ENCODE measurements at places on chromosomes 5 and 9.
A peak's percentile ranks its signal among the peaks of the same experiment; 100 is the strongest.

DNA sequence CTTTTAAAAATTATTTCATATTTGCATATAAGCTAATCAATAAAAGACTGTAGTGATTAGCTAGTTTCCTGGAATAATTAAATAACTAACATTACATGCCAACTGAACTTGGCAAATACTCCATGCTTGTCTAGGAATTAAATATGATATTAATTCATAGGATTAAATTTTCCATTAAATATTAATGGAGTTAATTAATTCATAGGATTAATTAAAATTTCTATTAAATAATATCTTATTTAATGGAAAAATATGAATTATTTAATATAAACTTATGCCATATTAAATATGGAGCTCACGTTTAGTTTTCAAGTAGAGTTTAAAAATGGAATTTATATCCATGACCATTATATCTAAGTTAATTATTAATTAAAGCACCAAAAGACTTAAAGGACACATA lies 517.8 kb upstream of the DAB2 start:
- DNase-seq, result no peak

GRCh38 chr5:87653242-87653641 lies 240.5 kb upstream of the CCNH start:
- no peak for DNase-seq

DNA sequence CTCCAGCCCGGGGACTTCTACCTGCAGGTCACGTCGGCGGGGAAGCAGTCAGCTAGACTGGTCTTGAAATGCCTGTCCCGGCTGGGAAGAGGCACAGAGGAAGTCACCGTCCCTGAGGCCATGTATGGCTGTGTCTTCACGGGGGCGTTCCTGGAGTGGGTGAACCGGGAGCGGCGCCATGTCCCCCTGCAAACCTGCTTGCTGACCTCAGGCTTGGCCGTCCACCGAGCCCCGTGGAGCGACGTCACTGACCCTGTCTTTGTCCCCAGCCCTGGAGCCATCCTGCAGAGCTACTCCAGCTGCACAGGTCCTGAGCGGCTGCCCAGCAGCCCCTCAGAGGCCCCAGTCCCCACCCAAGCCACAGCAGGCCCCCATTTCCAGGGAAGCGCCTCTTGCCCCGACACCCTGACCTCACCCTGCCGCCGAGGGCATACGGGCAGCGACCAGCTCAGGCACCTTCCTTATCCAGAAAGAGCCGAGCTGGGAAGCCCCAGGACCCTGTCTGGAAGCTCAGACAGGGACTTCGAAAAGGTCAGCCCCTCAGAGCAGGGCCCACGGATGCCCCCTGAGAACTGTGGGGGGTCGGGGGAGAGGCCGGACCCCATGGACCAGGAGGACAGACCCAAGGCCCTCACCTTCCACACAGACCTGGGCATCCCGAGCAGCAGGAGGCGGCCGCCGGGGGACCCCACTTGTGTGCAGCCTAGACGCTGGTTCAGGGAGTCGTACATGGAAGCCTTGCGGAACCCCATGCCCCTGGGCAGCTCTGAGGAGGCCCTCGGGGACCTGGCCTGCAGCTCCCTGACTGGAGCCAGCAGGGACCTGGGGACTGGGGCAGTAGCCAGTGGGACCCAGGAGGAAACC lies 47.8 kb downstream of the PLEKHG4B start:
- no peak for DNase-seq

DNA sequence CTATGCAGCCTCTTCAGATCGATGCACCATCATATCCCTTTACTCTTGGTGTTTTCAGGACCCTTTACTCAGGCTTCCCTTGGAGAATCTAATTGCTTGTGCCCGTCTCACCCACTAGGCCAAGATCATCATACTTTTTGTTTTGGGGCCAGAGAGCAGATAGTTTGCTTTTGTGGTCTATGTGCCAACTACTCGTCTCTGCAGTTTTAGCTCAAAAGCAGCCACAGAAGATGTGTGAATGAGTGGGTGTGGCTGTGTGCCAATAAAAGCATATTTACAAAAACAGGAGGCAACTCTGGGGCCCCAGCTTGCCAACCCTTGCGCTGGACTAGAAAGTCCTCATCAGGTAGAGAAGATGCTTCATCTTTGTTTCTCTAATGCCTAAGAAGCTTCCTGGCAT lies 216.8 kb downstream of the SEMA5A start:
- DNase-seq, result no peak

- DNase-seq, result peak; percentile 74
These were observed 107.0 kb downstream of the ZNF354C start for GRCh38 chr5:179166886-179167841.

DNA sequence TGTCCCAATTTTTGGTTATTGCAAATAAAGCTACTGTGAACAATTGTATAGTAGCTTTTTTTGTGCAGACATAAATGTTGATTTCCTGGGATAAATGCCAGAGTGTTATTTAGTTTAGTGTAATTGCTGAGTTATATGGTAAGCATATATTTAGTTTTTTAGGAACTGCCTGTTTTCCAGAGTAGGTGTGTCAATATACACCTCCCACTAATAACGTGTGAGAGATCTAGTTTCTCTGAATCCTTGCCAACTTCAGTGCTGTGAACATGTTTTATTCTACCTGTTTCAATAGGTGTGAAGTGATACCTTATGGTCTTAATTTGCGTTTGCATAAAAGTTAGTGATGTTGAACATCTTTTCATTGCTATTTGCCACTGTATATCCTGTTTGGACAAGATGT lies 9.1 kb upstream of the OR2S2 start:
- no peak for DNase-seq

GRCh38 chr5:68533051-68533450 lies 317.5 kb downstream of the PIK3R1 start:
- no peak for DNase-seq

- no peak for DNase-seq
These were observed 122.3 kb downstream of the MTRR start for GRCh38 chr5:7991125-7991821.

DNA sequence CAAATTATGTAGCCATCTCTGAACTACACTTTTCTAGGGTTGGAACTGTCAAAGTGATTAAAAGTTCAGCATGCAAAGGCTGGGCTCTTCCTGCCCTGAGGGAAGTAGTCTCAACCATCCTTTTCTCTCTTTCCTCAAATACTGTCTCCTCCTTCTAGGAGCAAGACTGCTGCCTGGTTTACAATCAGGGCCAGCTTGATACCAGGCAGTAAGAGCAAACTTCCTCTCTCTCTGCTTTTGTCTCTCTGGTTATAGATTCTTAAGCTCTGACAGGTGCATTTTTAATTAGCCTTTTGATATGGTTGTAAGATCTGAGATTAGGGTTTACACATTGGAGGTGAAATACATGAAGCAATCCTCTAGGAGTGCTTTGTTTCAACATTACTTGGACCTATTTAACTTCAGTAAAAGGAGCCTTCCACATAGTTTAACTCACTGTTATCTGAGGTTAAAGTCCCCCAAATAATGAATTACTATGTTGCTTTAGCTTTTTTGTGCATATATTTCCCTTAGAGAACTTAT lies 436.1 kb downstream of the SPATA31D1 start:
- DNase-seq, result no peak

DNA sequence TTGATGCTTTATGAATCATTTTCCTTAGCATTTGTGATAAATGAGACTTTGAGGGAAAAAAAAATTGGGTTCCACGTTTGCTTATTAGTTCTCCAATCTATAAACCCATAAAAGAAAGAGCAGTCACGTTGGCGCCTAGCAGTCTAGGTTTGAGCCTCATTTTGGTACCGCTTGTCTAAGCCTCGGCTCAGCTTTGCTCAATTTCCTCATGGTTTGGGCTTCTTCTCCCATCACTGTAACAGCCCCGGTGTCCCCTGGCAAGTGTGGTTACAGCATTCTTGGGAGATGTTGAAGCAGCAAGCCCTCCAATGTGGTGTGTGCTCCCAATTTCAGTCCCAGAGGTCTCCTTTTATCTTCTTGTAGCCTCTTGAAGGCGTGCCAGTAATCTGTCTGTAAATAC lies 578.4 kb downstream of the CDK5RAP2 start:
- DNase-seq, result no peak

GRCh38 chr9:18092138-18092537 lies 381.8 kb upstream of the ADAMTSL1 start:
- no peak for DNase-seq

DNA sequence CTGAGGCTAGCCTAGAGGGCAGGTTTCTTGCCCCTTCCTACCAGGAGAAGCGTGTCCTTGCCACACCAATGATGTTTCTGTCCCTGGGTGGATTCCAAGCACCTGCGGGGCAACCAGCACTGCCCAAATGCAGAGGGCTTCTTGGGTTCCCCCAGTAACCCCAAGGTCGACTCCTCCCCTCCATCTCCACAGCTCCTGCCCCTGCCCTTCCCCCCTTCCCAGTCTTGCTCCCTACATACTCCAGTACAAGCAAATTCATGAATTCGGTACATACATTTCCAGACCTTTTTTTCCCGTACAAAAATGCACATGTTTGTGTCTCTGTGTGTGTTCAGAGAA lies 12.8 kb upstream of the JADE2 start:
- no peak for DNase-seq

- no peak for DNase-seq
These were observed 17.1 kb upstream of the GLIPR2 start for GRCh38 chr9:36119476-36119875.

GRCh38 chr5:117657541-117657940 lies 1082.9 kb upstream of the SEMA6A start:
- DNase-seq, result no peak

- DNase-seq, result no peak
These were observed 1750.6 kb upstream of the CDH9 start for GRCh38 chr5:28788954-28789353.

GRCh38 chr9:128917151-128917849 lies 3.5 kb upstream of the PHYHD1 start:
- peak; percentile 86 for DNase-seq

DNA sequence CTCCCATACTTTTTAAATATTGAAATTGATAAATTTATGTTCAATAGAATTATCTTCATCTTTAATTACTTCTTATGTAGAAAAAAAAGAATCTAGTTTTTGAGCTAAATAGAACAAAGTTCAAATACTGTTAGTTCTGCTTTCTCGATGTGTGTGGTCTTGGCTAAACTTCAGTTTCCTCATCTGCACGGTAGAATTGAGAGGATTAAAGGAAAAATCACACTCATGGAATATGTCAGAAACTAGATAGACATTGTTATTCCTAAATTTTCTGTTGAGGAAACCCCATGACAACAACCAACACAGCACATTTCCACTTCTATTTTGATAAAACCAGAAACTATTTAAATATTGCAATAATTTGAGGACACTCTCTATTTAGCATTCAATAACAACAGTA lies 100.3 kb downstream of the MUSK start:
- DNase-seq, result no peak

DNA sequence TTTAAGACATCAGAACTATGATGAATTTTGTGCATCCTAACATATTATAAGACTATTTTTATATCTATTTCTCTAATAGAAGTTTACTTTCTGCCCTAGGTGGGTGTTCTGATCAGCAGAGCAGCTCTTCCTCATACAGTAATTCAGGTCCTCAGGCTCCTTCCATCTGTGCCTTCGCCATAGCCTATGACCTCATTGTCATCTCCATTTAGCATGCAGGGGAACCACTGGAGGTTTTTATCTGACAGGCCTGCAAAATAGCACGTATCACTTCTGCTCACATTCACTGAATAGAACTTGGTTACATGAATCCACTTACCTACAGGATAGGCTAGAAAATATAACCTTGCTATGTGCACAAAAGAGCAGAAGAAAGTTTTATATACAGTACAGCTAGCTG lies 159.4 kb upstream of the CCNH start:
- DNase-seq, result no peak

- DNase-seq, result no peak
These were observed 66.4 kb downstream of the POU5F2 start for GRCh38 chr5:93674866-93675459.

DNA sequence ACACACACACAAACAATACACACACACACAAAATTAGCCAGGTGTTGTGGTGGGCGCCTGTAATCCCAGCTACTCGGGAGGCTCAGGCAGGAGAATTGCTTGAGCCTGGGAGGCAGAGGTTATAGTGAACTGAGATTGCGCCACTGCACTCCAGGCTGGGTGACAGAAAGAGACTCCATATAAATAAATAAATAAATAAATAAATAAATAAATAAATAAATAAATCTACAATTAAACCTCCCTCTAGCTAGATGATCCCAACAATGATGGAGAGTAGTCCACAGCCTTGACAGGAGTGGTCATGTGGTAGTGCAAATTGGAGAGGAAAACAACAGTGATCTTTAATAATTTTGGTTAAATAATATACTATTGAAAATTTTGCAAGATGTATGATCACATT lies 1739.0 kb upstream of the C9orf72 start:
- DNase-seq, result no peak

DNA sequence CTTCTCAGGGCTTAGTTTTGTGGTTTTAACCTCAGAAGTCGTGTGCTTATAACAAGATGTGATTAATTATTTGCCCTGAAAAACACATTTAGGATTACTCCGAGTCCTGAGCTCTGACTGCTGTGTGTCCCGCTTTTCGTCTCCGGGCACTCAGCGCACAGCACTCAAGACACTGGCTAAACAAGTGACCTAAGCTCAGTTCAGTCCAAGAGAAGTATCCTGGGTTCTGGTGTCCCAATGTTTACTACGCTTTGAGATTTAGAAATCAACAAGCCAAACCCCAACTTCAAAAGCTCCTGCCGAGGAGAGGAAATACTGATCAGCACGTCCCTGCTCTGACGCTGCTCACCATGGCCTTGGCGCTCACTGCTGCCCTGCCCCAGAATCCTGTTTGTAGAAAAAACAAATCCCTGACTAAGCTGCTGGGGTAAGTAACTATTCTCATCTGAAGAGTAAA lies 53.2 kb downstream of the IPPK start:
- no peak for DNase-seq
